ENCODE measurements at places on chromosomes 16 and 17. TPM values are rescaled to one million over a fixed set of nuclear protein-coding genes. Genes with fewer than 3 reads are reported as not detected.

Gene PDE6G
- polyA plus RNA-seq: 2.6 TPM

Gene HEATR9
- polyA plus RNA-seq: 0.13 TPM

Gene PPP1R27
- polyA plus RNA-seq: 2.6 TPM

Gene KRT40
- polyA plus RNA-seq: not detected

Gene CTCF
- 18.4 TPM for polyA plus RNA-seq

Gene ATP2A1
- 0.88 TPM for polyA plus RNA-seq

Gene BIRC5
- polyA plus RNA-seq: 1.3 TPM

Gene SOX8
- polyA plus RNA-seq: 2.1 TPM

Gene SPATA22
- polyA plus RNA-seq: 0.88 TPM

Gene LAT
- 19.0 TPM for polyA plus RNA-seq

Gene PTGES3L
- polyA plus RNA-seq: 0.72 TPM

Gene MMP28
- 0.97 TPM for polyA plus RNA-seq

GRCh38 chr17:42695500-42695899, 13.2 kb downstream of the CNTNAP1 start:
- H3K4me3 ChIP-seq: no peak overlapping the region
- peaks cover 8% of the 10 kb centered on the region for H3K4me1 ChIP-seq
- H3K36me3 ChIP-seq: peaks cover 14% of the 10 kb centered on the region
- DNase-seq: no peak
- no peak overlapping the region for H3K27ac ChIP-seq
- no peaks in the 10 kb centered on the region for H3K27me3 ChIP-seq

DNA sequence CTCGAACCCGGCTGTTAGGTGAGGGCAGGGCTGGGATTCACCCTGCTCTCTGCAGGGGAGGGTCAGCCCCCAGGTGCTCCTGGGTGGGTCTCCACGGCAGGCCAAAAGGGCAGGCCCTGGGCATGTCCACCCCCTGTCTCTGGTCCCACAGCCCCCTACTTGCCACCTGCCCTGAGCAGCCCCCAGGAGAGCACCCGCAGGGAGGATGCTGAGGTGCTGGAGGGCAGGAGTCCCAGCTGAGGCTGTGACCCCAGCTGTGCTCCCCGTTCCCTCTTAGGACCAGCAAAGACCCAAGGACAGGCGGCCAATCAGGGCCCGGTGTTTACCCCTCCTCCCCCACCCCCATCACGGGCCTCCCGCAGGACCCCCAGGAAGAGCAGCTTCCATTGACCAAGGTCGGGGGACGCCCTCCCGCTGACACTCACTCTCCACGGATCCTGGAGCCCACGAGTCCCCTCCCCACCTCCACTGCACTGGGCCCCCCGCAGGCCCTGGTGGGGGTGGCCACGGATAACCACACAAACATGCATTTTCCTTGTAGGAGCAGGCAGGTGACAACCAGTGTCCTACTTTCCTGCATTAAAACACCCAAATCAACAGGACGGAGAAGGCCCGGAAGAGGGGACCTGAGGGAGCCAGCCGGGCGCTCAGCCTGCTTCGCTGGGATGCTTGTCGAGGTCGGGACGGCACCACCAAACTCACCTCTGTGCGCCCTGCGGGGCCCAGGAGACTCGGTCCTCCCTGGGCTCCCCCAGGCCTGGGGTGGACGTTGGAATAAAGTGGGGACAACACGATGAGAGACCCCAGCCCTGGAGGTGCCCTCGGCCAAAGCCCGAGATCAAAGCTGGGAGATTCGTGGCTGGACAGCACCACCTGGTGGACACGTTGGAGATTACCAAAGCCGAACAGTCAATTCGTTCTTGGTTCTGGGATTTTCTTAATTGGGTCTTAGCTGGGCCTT, 22.5 kb upstream of the ENPP7 start:
- DNase-seq: peak; percentile 54
- H3K4me3 ChIP-seq: no peak overlapping the region
- H3K4me1 ChIP-seq: no peaks in the 10 kb centered on the region
- H3K27ac ChIP-seq: no peak overlapping the region

- H3K27me3 ChIP-seq: no peaks in the 10 kb centered on the region
- no peak for DNase-seq
- no peaks in the 10 kb centered on the region for H3K36me3 ChIP-seq
These were observed 56.4 kb downstream of the HS3ST4 start for GRCh38 chr16:25748092-25748654.

- no peak overlapping the region for H3K27ac ChIP-seq
- no peak overlapping the region for H3K4me3 ChIP-seq
- peaks cover 15% of the 10 kb centered on the region for H3K4me1 ChIP-seq
- DNase-seq: no peak
- no peaks in the 10 kb centered on the region for H3K27me3 ChIP-seq
- peaks cover 31% of the 10 kb centered on the region for H3K36me3 ChIP-seq
These were observed 4.8 kb downstream of the HSD11B2 start for GRCh38 chr16:67435758-67436164.

GRCh38 chr17:51147650-51148049, 5.7 kb upstream of the NME1 start:
- peaks cover 4% of the 10 kb centered on the region for H3K4me1 ChIP-seq
- H3K27ac ChIP-seq: peak overlapping the region; percentile 17
- peak; percentile 22 for DNase-seq
- no peak overlapping the region for H3K4me3 ChIP-seq
- no peaks in the 10 kb centered on the region for H3K36me3 ChIP-seq

GRCh38 chr17:13003927-13004326, 13.9 kb downstream of the ELAC2 start:
- H3K36me3 ChIP-seq: no peaks in the 10 kb centered on the region
- H3K4me1 ChIP-seq: no peaks in the 10 kb centered on the region
- no peak overlapping the region for H3K27ac ChIP-seq
- no peak overlapping the region for H3K4me3 ChIP-seq
- DNase-seq: no peak
- H3K27me3 ChIP-seq: no peaks in the 10 kb centered on the region

DNA sequence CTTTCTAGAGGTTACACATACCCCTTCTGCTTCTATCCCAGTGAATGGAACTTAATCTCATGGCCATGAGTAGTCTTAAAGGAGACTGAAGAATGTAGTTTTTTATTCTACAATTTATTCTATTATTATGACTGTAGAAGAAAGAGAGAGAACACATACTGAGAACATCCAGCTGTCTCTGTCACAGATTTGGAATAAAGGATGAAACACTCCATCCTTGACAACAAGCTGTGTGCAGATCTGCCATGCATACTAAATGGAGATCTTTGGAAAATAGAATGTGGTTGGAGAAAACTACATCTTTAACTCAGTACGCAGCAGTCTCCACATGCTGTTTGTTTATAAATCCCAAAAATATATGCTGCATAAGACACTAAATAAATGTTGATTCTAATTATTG, 54.1 kb upstream of the NUDT7 start:
- no peaks in the 10 kb centered on the region for H3K4me1 ChIP-seq
- no peak overlapping the region for H3K4me3 ChIP-seq
- H3K27ac ChIP-seq: no peak overlapping the region
- no peaks in the 10 kb centered on the region for H3K27me3 ChIP-seq
- no peak for DNase-seq

DNA sequence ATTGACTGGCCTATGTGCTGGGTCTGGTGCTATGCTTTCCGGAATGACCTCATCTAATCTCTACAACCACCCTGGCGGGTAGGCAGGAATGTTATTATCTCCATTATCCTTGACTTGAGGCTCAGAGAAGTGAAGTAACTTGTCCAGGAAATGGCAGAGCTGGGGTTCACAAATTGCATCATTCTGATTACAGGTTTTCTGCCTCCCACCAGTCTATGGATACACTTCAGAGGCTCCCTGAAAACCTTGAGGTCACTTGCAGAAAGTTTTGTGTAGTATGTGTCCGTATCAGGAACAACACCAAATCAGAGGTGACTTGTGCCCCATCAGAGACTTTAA, 19.1 kb downstream of the NOD2 start:
- no peaks in the 10 kb centered on the region for H3K4me1 ChIP-seq
- H3K36me3 ChIP-seq: no peaks in the 10 kb centered on the region
- H3K27ac ChIP-seq: no peak overlapping the region
- H3K4me3 ChIP-seq: no peak overlapping the region

GRCh38 chr17:2375406-2375805, 25.5 kb downstream of the MNT start:
- H3K4me3 ChIP-seq: no peak overlapping the region
- no peaks in the 10 kb centered on the region for H3K36me3 ChIP-seq
- no peaks in the 10 kb centered on the region for H3K4me1 ChIP-seq
- no peaks in the 10 kb centered on the region for H3K27me3 ChIP-seq
- H3K27ac ChIP-seq: no peak overlapping the region

GRCh38 chr17:30132615-30133014, 16.0 kb downstream of the NSRP1 start:
- peaks cover 16% of the 10 kb centered on the region for H3K36me3 ChIP-seq
- no peak overlapping the region for H3K4me3 ChIP-seq
- H3K27ac ChIP-seq: no peak overlapping the region
- DNase-seq: no peak

DNA sequence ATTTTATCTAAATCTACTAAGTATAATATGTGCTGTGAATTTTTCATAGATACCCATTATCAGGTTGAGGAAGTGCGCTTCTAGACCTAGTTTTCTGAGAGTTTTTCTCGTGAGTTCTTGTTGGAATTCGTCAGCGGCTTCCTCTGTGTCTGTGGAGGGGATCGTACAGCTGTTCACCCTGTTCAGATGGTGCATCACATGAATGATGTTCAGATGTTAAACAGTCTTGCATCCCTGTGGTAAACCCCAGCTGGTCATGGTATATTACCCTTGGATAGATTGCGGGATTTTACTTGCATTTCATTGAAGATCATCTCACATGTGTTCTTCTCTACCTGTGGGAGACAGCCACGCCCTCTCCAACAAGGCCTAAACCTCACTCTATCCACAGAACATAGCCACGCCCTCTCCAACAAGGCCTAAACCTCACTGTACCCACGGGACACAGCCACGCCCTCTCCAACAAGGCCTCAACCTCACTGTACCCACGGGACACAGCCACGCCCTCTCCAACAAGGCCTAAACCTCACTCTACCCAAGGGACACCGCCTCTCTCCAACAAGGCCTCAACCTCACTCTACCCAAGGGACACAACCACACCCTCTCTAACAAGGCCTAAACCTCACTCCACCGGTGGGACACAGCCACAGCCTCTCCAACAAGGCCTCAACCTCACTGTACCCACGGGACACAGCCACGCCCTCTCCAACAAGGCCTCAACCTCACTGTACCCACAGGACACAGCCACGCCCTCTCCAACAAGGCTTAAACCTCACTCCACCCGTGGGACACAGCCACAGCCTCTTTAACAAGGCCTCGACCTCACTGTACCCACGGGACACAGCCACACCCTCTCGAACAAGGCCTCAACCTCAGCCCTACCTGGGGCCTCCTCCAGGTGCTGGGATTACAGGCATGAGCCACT, 180.2 kb upstream of the CHMP6 start:
- DNase-seq: peak; percentile 2
- H3K36me3 ChIP-seq: no peaks in the 10 kb centered on the region
- no peak overlapping the region for H3K4me3 ChIP-seq
- no peaks in the 10 kb centered on the region for H3K27me3 ChIP-seq

GRCh38 chr17:72373910-72374741, 253.3 kb downstream of the SOX9 start:
- no peaks in the 10 kb centered on the region for H3K36me3 ChIP-seq
- H3K4me1 ChIP-seq: no peaks in the 10 kb centered on the region
- H3K27ac ChIP-seq: no peak overlapping the region
- DNase-seq: no peak
- no peak overlapping the region for H3K4me3 ChIP-seq

- no peaks in the 10 kb centered on the region for H3K27me3 ChIP-seq
- no peak for DNase-seq
- H3K27ac ChIP-seq: peak overlapping the region; percentile 88
- peak overlapping the region; percentile 46 for H3K4me3 ChIP-seq
These were observed 728 bp upstream of the NMT1 start for GRCh38 chr17:45060382-45060796.

GRCh38 chr17:34820922-34821321, 140.3 kb downstream of the CCT6B start:
- no peaks in the 10 kb centered on the region for H3K36me3 ChIP-seq
- H3K4me1 ChIP-seq: no peaks in the 10 kb centered on the region
- DNase-seq: no peak
- no peaks in the 10 kb centered on the region for H3K27me3 ChIP-seq

DNA sequence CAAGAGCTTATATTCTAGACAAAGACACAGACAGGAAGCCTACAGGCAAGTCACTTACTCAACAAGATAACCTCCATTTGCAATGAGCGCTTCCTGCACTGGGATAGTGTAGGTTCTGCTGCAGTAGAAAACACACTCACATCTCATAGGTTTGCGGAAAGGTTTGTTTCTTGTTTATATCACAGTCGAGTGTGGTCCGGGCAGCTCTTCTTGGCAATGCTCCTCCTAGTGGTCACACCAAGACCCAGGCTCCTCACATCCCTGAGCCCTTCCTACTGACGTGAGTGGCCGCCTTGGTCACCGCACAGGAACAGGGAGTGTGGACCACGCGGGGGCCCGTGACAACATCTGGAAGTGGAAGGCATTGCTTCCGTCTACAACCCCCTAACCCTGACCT, 48.0 kb upstream of the RBFOX3 start:
- no peaks in the 10 kb centered on the region for H3K4me1 ChIP-seq
- no peak overlapping the region for H3K4me3 ChIP-seq
- no peaks in the 10 kb centered on the region for H3K27me3 ChIP-seq
- no peak for DNase-seq
- H3K36me3 ChIP-seq: no peaks in the 10 kb centered on the region
- no peak overlapping the region for H3K27ac ChIP-seq

GRCh38 chr16:20866145-20866772, 33.9 kb downstream of the DCUN1D3 start:
- H3K36me3 ChIP-seq: no peaks in the 10 kb centered on the region
- peak; percentile 92 for DNase-seq
- no peak overlapping the region for H3K4me3 ChIP-seq
- H3K4me1 ChIP-seq: peaks cover 54% of the 10 kb centered on the region
- H3K27me3 ChIP-seq: no peaks in the 10 kb centered on the region
- H3K27ac ChIP-seq: peak overlapping the region; percentile 80

DNA sequence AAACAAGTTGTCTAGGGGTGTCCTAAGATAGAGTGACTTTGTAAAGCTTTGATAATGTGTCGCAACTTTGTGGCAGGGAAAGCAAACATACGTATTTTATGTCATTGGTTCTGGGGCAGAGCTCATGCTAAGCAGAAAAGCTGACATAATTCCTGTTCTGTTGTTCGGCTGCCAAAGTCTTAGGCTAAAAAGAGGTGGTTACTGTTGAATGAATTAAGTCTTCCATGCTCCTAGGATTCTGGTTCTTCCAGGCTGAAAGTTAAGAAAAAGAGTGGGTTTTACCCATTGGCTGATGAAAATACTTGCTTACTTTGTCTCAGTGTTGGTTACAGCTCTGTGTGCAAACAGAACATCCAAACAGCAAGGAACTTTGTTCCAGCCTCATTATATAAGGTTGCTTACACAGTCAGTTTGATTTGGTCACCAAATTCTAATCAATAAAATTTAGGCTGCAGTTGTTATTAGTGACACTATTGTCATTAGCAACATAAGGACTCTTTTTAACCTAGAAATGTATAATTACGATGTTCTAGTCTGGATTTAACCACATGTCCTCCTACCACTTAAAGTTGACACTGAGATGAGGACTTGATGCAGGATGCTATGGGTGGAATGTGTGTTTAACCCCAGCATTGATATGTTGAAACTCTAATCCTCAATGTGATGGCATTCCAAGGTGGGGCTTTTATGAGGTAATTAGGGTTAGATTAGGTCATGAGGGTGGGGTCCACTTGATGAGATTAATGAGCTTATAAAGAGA, 114.0 kb upstream of the GOT2 start:
- no peak overlapping the region for H3K27ac ChIP-seq
- H3K27me3 ChIP-seq: no peaks in the 10 kb centered on the region
- no peaks in the 10 kb centered on the region for H3K4me1 ChIP-seq
- no peaks in the 10 kb centered on the region for H3K36me3 ChIP-seq
- no peak for DNase-seq

- DNase-seq: no peak
- H3K4me3 ChIP-seq: no peak overlapping the region
- no peaks in the 10 kb centered on the region for H3K27me3 ChIP-seq
- no peaks in the 10 kb centered on the region for H3K4me1 ChIP-seq
- no peaks in the 10 kb centered on the region for H3K36me3 ChIP-seq
- no peak overlapping the region for H3K27ac ChIP-seq
These were observed 21.5 kb downstream of the KCNG4 start for GRCh38 chr16:84218176-84218823.

Data from adrenal gland (tissue), 19 donors.